Thoracic aorta (tissue), 2 donors: ENCODE measurements at places on chromosomes 6 and 20.

DNA sequence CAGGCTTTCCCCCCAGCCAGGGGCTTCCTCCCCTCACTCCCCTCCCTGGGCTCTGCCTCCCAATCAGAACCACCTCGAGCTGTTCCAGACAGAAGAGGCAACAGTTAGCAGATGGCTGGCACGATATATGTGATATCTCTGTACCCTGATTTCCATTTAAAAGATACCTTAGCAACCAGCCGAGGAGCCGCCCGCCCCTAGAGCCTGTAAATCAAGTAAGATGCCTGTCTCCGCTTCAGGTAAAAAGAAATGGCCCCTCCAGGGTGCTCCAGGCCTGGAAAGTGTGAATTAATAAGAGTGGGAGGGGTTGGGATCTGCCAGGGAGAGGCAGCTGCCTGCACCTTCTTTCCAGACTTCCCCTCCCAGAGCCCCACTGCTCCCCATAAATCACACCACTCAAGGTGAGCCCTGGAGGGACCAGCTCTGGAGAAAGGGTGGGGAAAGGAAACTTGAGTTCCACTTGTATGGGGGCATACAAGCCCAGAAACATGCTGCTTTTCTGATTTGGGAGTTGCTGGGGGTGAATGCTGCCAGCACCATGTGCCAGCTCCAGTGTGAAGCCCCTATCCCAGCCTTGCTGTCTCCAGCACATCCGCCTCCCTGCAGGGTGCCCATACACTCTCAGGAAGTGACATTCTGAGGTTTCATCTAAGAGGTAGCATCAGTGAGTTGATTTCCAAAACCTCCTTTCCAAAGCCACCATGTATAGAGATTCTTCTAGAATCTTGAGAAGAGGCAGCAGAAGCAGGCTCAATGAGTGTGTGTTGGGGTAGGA, 148.0 kb downstream of the LRFN2 start:
- no peak for DNase-seq

GRCh38 chr6:7628479-7628878, 38.5 kb downstream of the SNRNP48 start:
- no peak for DNase-seq

DNA sequence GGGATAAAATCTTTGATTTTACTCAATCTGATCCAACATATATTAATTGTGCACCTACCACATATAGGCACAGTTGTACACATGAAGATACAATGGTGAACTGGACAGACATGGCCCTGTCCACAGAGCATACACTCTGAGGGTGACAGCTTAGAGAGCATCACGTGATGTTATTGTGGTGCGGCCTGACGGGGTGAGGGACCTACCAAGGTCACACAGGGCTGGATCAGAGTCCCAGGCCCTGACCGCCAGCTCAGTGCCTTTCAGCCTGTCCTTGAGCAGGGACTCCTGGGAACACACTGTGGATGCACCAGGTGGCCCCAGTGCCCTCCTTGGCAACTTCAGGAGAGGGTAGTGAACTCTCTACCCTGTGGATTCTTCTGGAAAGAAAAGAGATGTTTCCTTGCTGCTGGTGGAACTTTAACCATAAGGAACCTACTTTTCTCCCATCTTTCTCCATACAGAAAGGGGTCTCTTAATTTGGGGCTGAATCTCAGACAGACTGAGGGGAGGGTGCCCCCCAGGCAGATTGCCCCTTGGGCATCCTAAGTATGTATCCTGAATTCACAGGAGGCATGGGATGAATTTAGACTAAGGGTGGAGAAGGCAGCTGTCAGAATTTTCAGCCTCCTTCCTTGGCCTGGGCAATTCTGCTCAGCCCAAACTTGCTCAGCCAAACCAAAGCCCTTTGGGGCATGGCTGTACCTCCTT, 26.5 kb downstream of the PCK1 start:
- DNase-seq: no peak

- DNase-seq: no peak
These were observed 120.2 kb downstream of the JARID2 start for GRCh38 chr6:15366003-15366535.
